ENCODE measurements at places on chromosomes 1 and 21.

DNA sequence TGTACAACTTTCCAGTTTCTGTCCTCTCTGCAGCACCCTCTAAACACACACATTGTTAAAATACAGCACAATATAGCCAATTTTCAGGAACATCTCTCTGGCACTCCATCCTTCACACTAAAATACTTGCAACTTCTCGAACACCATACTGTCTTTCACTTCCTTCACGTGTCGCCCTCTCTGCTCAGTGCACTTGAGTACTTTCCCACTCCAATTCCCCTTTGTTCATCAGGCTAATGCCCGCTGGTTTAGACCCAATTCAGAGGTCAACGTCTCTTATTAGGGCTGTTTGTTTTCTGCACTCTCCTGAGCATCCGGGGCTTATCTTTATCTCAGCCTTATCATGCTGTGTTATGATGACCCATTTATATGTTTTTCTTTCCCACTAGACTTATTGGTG is 238.2 kb upstream of the SGIP1 start:
- DNase-seq, result no peak

DNA sequence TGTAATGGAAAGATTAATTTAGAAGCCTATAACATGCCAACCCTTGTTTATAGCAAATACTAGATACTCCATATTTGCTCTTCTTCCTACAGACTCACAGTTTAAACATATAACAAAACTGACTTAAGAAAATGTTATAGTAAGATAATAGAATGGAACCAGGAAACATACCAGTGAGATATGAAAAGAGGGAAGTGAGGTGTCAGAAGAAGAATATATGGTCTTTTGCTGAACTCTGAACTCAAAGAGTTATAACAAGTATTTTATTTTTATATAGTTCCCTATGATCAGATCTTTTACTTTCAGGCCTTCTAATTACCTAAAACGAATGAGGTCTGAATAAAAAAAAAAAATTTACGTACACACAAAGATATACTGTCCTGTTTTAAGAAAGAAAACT is 20.9 kb downstream of the TMED5 start:
- DNase-seq, result no peak

- peak; percentile 16 for DNase-seq
Observed at GRCh38 chr1:39034114-39034654, 8.0 kb downstream of the NDUFS5 start.

- DNase-seq, result no peak
Observed at GRCh38 chr1:107415241-107415640, 274.4 kb downstream of the NTNG1 start.

- DNase-seq, result no peak
Observed at GRCh38 chr1:114719424-114719787, 2.8 kb upstream of the NRAS start.

GRCh38 chr1:230289350-230289644 is 136.8 kb downstream of the PGBD5 start:
- no peak for DNase-seq

DNA sequence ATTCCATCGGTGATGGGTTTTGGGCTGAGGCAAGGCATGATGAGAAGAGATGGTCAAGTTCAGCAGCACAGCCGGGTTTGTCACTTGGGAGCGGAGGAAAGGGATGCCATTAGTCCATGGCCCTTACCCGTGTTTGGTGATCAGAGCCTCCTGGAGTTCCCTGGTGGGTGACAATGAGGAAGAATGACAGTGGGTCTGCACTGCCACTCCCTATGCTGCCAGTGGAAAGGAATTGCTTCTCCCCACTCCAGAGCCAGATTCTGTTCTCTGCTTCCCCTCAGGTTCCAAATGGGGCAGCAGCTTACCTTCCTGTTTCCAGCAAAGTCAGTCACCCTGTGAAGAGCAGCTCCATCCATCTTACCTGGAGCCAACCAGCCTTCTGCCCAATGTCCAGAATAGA is 393.1 kb downstream of the PTPRU start:
- DNase-seq, result no peak

GRCh38 chr1:233033361-233033760 is 83.0 kb downstream of the NTPCR start:
- DNase-seq, result no peak

GRCh38 chr1:97174039-97174704 is 452.6 kb downstream of the PTBP2 start:
- no peak for DNase-seq

DNA sequence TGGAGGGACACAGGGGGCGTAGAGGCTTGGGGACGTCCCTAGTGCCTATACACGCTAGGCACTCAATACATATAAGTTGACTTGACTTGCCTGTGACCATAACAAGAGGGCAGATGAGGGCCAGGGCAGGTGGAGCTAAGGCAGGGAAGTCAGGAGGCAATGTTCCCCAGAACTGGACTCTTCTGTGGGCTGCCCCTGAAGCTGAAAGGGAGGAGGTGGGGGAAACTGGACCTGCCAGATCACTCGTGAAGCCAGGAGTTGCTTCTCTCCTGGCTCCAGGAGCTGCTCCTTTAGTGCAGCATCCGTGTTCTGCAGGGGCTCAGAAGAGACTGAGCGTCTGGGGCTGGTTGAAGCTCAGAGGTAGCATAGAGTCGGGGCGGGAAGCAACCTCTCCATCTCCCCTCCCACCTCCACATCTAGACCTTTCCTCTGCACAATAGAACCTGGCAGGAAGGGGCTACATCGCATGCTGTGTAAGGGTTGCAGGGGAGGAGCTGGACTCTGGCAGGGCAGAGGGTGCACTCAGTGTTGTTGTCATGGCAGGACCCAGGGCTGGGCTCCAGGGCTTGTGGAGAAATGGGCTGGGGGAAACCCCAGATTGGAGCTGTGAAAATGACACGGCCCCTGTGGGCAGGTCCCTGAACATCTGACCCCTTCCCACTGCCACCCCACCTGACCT is 2.9 kb upstream of the SEMA4A start:
- DNase-seq, result no peak

- no peak for DNase-seq
Observed at GRCh38 chr1:43913051-43913501, 20.5 kb upstream of the ARTN start.

- DNase-seq, result no peak
Observed at GRCh38 chr1:93699049-93699384, 17.4 kb upstream of the BCAR3 start.

DNA sequence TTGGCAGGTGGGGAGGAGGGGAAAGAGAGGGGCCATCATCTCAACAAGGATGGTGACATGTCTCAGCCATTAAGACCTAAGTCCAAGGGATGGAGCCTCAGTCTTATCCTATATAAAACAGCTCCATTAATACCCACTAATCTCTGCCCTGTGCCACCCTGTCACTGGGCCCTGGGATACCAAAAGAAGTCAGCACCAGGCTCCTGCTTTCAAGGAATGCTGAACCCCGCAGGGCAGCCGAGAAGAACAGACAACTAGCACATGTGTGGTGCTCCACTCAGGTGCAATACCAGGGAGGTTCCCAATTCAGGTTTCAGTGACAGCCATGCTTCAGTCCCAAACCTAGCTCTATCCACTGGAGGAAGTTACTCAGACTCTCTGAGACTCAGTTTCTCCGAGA is 128.4 kb downstream of the GRIK3 start:
- DNase-seq, result no peak

GRCh38 chr1:222994511-222995235 is 148.4 kb downstream of the TLR5 start:
- DNase-seq, result no peak

GRCh38 chr1:2046953-2047748 is 3.1 kb upstream of the PRKCZ start:
- DNase-seq, result no peak

- DNase-seq, result no peak
Observed at GRCh38 chr1:116147114-116147510, 35.9 kb downstream of the MAB21L3 start.

DNA sequence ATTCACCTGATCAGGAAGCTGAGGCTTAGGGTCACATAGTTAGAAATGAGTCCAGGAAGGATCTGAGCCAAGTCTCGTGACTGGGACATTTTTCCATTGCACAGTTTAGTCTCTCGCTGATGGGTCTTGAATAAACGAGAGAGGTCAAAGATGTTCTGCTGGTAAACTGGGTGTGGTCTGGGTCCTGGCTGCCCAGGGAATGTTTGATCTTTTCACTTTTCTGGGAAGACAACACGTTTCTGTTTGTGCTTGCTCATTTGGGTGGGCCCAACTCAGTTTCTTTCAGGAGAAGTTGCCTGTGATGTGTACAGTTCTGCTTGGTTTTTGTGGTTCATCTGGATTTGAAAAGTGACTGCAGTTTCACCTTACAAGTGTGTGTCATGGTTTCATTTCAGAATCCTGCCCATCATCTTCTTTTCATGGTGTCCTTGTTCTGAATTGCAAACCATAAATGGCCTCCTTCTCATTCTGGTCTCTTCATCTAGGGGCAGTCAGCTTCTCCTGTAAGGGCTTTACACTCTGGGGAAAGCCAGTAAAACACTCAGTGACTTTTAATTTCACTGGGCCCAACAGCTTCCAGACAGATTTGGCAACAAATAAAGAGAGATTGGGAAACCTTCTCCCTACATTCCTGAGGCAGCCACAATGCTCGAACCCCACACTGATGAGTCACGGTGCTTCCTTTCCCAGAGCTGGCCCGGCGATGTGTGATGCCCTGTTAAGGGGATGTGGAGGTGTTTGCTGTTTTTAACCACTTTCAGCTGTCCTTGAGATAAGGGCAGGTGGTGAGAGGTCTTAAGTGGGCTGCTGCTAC is 7.2 kb upstream of the TACSTD2 start:
- no peak for DNase-seq

DNA sequence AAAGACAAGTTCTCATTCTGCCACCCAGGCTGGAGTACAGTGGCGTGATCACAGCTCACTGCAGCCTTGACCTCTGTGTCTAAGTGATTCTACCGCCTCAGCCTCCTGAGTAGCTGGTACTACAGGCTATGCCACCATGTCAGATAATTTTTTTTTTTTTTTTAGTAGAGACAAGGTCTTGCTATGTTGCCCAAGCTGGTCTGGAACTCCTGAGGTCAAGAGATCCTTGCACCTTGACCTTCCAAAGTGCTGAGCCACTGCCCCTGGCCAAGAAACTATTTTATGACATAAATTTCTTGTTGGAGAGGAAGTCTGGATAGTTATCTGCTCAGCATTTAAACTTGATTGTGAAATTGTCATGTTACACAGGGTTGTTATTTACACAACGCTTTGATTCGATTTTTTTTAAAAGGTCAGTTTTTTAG is 2.1 kb downstream of the SCCPDH start:
- no peak for DNase-seq

GRCh38 chr1:105632342-105633196 is 1423.9 kb upstream of the PRMT6 start:
- DNase-seq, result no peak

- no peak for DNase-seq
Observed at GRCh38 chr1:10989095-10989494, 23.4 kb upstream of the TARDBP start.

- DNase-seq, result no peak
Observed at GRCh38 chr1:164774413-164774812, 215.4 kb downstream of the PBX1 start.

DNA sequence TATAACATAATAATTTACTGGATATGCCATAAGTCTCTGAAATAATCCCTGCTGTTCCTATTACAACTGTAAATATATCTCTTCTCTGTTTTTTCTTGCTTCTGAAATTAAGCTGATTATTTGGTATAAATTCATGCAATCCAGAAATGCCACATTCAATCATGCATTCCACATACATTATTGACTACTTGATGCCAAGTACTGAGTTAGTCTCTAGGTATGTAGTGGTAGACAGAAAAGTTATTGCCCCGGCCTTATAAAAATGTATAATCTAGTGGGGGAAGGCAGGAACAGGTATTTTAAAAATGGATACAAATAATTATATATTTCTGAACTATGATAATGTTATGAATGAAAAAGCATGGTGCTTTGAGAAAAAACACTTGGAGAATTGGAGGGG is 338.6 kb upstream of the SNX7 start:
- no peak for DNase-seq

DNA sequence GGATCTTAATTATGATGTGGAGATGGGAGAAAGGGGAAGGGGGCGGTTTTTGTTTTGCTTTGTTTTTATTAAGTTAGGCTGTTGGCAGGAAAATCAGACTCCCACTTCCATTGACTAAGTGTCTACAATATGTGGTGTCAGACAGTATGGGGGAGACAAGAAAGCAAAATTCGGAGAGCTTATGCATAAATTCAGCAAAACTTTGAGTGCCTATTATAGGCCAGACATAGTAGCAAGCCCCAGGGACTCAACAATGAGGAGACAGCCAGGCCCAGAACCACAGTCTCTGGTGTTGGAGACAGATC is 835 bp upstream of the TSPAN2 start:
- DNase-seq, result no peak

- DNase-seq, result no peak
Observed at GRCh38 chr1:245684571-245684970, 529.8 kb downstream of the KIF26B start.

DNA sequence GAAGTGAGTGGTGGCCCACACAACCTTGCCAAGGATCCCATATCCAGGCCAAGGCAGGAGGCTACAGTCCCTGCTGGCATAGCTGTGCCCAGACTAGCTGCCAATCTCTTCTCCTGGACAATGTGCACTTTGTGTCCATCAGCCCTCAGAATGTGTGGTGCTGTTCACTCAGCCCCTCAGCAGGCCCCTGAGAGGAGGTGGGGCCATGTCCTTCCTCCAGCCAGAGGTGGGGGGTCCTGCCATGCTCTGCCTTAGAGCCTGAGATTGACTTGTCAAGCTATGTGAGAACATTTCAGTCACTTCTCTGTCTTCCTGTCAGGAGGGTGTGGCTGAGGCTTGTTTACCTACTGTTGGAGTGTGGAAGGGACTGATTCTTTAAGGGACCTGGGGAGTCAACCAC is 1.4 kb downstream of the NCF2 start:
- no peak for DNase-seq

- DNase-seq, result no peak
Observed at GRCh38 chr1:17844185-17844826, 89.2 kb downstream of the ACTL8 start.

DNA sequence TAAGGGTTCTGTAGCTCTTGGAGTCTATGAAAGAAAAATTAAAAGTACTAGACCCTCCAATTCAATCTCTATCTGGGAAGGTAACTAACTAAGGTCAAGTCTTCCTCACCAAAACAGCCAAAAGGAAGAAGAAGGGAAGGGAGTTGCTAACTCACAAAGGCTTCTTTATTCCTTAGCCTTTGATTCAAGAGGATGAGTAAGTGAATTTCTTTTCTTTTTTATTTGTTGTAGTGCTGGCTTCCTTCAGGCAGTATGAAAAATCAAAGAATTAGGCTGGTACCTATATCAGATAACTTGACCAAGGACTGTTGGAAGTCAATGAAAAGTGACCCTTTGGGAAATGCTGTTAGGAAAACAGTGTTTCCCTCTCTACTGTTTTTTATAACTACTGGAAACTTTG is 144.4 kb upstream of the NRIP1 start:
- no peak for DNase-seq

GRCh38 chr1:36530261-36530660 is 47.5 kb upstream of the CSF3R start:
- DNase-seq, result no peak

- DNase-seq, result no peak
Observed at GRCh38 chr1:147124266-147124665, 48.0 kb downstream of the PRKAB2 start.
